ENCODE measurements at places on chromosomes 7 and 10.

GRCh38 chr7:31304446-31304845 is 36.1 kb downstream of the NEUROD6 start:
- H3K4me3 ChIP-seq = no peak overlapping the region
- no peak for DNase-seq
- H3K36me3 ChIP-seq = no peaks in the 10 kb centered on the region
- H3K4me1 ChIP-seq = no peaks in the 10 kb centered on the region
- H3K27ac ChIP-seq = no peak overlapping the region
- peaks cover 3% of the 10 kb centered on the region for H3K27me3 ChIP-seq

DNA sequence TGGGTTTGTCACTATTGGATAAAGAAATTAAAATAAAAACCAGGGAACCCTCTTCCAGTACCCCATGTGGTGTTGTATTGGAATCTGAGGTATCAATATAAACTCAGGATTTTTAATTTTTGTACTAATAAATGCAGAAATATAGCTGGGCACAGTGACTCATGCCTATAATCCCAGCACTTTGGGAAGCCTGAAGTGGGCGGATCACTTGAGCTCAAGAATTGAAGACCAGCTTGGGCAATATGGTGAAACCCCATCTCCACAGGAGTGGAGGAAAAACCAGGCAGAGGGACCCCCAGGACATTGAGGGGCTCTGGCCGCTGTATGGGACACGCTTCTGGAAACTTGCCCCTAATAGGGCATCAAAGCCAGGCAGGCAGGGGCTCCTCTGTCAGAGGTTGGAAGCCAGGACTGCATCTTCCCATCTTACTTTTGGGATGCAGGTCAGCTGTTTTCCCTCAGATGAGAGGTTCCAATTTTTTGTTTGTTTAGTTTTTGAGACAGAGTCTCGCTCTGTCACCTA is 11.1 kb downstream of the ADIRF start:
- peaks cover 6% of the 10 kb centered on the region for H3K4me1 ChIP-seq
- H3K4me3 ChIP-seq = no peak overlapping the region
- H3K36me3 ChIP-seq = no peaks in the 10 kb centered on the region
- H3K27ac ChIP-seq = no peak overlapping the region

DNA sequence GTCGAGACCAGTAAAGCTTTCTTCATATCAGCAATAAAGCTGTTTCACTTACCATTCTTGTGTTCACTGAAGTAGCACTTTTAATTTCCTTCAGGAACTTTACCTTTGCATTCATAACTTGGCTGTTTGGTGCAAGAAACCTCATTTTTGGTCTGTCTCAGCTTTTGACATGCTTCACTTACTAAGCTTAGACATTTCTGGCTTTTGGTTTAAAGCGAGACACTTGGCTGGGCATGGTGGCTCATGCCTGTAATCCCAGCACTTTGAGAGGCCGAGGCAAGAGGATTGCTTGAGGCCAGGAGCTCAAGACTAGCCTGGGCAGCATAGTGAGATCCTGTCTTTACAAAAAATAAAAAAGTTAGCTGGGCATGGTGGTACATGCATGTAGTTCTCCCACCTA is 15.8 kb downstream of the PLEKHA1 start:
- H3K27ac ChIP-seq = no peak overlapping the region
- no peak for DNase-seq
- no peaks in the 10 kb centered on the region for H3K27me3 ChIP-seq
- H3K36me3 ChIP-seq = peaks cover 42% of the 10 kb centered on the region
- no peak overlapping the region for H3K4me3 ChIP-seq

DNA sequence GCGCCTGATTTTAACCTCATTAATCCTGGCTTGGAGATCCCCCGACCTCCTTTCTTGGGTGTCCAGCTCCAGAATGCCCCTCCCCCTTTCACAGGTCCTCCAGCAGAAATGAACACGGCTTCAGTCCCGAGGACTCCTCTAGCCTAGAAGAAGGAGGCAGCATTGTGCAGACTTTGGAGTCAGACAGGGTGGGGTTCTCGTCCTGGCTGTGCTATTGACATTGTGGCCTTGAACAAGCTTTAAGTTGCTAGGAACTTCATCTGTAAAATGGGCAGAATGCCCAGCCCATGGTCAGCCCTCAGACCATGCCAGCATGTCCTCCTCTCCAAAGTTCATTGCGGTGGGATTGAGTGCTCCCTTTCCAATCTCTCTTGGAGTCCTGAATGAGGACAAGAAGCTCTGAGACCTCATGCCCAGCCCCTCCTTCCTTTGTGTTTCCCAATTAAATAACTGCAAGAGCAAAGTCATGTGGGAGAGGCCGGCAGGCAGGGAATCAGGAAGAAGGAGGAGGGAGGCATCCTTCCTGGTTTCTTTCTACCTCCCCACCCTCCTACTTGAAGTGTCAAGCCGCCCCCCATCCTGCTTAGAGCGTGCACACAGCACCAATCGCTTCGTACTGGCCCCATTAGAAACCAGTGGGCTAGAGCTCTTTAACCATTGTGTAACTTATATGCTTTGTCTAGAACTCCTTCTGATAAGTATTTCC is 86.4 kb downstream of the RBM20 start:
- peaks cover 9% of the 10 kb centered on the region for H3K27me3 ChIP-seq
- DNase-seq = no peak
- H3K4me3 ChIP-seq = no peak overlapping the region
- H3K36me3 ChIP-seq = no peaks in the 10 kb centered on the region

DNA sequence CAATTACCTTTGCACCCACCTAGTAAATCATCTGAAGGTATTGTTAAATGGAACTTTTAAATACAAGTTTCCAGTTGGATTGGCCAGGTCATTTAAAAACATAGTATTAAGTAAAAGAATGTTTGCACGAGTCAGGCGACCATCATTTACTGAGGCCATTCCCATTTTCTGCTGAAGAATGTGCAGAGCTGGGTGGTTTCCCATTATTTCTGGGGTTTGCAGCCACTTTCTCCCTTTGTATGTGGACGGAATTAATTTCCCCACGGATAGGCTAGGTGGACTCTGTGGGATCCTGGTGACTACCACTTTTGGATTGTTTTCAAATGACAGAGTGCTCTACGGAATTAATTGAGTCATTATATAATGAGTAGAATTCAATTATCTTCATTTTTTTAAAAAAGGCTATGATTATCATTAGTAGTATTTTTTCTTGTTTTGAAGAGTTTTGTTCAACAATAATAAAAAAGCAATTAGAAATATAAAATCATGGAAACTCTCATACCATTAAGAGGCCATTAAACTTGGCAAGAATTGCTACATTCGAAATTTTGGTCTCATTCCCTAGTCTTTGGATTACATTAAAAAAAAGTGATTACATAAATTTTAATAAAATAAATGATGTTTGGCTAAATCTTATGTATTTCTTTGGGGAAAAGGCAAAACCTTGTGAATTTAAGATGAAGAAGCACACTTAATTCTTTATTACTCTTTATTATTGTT is 120.4 kb upstream of the FZD8 start:
- no peak overlapping the region for H3K4me3 ChIP-seq
- no peak for DNase-seq
- no peaks in the 10 kb centered on the region for H3K27me3 ChIP-seq
- no peaks in the 10 kb centered on the region for H3K4me1 ChIP-seq

Data from RWPE2 (cell line).